Left lobe of liver (tissue), 2 donors: ENCODE measurements at places on chromosomes 11 and 22. TPM values are rescaled to one million over a fixed set of nuclear protein-coding genes. Genes with fewer than 3 reads are reported as not detected.

DNA sequence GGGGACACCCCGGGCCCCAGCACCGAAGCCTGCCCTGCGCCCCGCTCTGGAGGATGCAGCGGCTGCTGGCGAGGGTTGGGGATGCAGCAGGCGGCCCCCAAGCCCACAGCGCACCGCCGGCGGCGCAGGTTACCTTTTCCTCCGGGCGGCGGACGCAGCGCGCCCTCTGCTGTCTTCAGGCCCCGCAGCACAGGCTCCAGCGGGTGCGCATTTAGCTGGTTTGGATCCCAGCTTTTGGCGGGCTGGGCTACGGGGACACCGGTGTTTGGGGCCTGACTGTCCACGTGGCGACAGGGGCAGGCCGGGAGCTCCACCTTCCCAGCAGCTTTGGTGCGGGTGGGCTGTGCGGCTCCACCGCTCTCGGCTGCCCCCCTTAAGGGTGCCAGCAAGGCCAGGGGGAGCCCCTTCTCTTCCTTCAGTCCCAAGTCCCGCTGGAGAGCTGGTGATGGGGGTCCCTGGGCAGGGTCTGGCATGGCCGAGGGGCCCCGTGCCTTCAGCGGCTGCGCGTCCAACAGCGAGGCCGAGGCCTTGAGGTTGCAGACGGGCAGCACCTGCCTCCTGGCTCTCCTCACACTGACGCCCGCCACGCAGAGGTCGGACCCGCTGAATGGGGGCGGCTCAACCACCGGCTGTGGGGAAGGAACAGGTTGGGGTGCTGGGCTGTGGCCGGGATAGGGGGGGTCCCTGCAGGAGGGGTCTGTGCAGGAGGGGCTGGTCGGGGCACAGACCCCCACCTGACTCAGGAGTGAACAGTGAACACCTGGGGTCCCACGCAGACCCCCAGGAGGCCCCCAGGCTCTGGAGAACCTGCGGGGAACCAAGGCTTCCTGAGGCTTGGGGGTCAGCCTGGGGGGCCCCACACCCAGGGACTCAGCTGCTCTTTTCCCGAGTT is 18.0 kb upstream of the IL17REL start:
- DNase-seq = peak; percentile 73

DNA sequence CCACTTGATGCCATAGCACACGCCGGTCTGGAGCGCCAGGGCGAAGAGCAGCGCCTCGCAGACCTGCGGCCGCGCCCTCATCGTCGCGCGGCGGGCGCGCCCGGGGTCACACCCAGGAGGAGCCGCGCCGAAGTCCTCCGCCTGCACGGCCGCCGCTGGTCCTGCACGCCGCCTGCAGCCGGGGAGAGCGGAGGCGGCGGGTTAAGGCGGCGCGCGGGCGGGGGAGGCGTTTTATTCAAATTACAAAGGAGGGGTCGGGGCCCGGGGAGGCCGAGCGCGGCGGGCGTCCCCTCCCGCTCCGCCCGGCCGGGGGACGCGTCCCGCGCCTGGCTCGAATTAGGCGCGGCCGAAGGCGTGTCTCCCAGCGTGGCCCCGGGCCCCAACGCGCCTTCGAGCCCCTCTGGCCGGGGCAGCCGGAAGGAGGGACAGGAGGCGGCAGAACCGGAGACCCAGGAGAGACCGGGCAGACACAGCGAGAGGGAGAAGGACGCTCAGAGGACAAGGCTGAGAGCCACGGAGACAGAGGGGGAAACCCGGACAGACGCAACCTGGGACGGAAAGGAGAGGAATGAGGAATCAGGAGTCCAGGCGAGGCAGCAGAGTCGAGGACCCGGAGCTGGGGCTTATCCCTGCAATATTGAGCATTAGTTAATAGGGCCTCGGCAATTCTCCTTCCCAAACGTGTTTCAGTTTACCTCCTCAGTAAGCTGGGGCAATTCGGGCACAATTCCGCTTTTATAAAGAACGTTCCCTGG is at the start of gene WNT11:
TSS of gene WNT11 (minus strand) at position 176 of the 755 bp plus-strand sequence. CDS start at position 81, 95 bp downstream.
- DNase-seq = no peak

DNA sequence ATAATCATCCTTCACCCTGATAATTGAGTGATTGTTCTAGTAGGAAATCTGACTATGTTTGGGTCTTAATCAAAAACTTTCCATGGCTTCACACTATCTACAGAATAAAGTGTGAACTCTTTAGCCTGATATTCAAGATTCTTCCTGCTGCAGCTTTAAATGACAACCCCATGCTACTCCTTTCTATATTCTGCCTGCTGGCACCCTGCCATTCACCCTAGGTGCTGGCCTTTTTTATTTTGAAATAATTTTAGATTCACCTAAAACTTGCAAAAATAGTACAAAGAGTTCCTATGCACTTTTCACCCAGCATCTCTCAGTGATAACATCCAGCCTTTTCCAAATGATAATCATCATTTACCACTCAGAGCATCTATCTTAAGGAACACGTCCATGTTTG is 363.4 kb upstream of the NARS2 start:
- DNase-seq = no peak

- DNase-seq = no peak
Measured at GRCh38 chr11:92423115-92424034, 198.8 kb downstream of the FAT3 start.

DNA sequence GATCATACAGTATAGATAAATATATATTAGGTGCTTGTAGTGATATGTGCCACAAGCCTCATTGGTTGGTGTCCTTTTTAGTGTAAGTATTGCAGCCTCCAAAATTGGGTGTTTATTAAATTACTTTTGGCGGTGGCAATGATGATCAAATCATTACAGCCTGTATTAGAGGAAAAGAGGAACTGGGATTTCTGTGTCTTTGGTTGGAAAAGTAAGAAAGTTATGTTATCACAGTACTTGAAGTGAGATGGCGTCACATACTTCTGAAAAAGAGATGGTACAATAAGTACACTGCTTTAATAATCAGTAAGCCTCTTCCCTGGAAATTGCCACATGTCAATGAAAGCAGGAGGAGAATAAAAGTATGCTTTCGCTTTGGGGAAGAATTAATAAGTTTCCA is 523 bp upstream of the MPZL3 start:
- DNase-seq = no peak

- DNase-seq = no peak
Measured at GRCh38 chr11:76047766-76048165, 158.5 kb downstream of the WNT11 start.

DNA sequence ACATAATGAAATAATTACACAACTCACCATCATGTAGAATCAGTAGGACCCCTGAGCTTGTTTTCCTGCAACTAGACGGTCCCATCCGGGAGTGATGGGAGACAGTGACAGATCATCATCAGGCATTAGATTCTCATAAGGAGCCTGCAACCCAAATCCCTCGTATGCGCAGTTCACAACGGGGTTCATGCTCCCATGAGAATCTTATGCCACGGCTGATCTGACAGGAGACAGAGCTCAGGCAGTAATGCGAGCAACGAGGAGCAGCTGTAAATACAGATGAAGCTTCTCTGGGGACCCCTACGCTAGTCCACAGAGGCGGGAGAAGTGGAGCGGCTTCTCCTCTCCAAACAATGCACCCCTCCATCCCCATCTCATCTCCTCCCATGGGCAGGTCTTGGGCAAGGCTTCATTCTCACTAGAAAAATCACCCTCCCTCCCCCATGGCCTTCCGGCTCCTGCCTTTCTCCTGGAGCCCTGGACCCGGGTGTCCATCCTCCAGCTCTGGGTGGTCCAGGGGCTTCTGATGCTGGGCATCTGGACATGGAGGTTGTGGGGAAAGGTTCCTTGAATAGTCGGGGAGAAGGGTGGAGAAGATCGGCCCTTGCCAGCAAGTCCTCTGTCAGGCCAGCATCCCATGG is 16.2 kb upstream of the RAC2 start:
- no peak for DNase-seq

GRCh38 chr11:132357811-132358572 is 987.6 kb downstream of the NTM start:
- no peak for DNase-seq

DNA sequence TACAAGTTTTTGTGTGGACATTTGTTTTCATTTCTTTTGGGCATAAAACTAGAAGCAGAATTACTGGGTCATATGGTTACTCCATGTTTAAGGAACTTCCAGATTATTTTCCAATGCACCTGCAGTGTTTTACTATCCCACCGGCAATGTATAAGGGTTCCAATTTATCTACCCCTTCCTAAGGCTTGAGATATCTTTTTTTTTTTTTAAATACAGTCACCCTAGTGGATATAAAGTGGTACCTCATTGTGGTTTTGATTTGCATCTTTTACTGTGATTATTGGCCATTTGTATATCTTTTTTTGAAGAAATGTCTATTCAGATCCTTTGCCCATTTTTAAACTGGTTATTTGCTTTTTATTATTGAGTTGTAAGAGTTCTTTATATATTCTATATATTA is 34.6 kb upstream of the UCP3 start:
- DNase-seq = no peak

DNA sequence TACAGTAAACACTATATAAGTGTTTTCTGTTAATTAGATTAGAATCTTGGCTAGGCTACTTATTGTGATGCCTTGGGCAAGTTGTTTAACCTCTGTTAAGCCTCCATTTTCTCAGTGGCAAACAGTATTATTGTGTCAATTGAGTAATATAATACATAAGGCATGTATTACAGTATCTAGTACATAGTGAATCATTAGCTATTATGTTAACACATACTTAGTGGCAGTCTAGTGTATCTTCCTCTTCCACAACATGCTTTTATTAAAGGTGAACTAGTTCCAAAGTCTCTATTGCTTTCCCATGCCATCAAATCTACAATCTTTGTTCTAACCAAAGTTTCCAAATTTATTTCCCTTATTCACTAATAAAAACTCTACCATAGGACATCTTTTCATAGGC is 200.9 kb downstream of the SOX6 start:
- DNase-seq = no peak

DNA sequence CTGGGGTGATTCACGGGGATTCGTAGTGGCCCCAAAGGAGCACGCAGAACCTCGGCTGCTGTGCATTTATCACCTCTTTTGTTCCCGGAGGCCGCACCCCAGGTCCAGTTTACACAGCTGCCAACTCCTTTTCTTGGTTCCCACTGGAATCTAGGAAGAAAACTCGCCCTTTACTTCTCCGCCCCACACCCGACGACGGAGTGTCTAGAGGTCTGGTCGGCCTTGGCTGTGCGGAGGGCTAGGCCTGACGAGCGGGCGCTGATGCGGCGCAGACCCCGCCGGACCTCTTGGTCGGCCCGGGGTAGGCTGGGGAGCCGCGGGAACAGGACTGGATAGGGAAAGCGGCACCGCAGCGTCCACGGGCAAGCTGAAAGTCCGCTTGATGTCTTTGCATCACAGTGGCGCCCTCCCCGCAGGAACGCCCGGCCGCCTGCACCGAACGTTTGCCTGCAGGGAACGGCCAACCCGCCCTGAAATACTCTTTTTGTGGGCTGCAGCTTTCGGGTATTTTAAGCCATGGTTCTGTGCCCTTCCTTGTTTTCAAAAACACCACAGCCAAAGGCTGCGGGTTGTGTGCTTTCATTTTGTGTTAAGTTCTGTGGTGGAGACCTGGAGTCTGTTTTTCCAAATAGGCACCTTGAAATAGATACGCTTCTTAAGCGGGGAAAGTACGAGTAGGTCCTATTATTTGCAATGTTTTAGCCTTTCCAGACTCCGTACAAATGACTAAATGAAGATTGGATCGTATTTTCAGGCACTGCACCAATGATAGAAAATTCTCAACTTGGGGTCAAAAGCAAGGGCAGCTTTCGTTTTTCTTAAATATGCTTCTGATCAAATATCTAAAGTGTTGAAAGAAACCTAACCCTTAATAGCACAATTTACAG is 829 bp upstream of the ZBED5 start:
- peak; percentile 71 for DNase-seq

DNA sequence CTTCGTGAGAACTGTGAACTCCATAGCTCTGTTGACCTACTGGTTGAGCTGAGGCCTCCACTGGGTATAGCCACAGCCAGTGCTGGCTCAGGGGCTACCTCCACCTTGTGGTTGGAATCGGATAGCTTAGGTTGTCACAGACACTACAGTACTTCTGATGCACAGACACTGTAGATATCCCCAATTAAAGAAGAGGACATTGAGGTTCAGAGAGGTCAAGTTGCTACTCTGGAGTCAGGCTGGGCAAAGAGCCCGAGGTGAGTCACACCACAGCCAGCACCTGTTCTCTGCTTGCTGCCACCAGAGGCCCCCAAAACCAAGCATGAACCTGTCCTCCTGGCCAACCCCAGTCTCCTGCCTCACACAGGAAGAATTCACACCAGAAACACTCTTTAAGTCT is 5.4 kb downstream of the UFD1 start:
- DNase-seq = no peak

DNA sequence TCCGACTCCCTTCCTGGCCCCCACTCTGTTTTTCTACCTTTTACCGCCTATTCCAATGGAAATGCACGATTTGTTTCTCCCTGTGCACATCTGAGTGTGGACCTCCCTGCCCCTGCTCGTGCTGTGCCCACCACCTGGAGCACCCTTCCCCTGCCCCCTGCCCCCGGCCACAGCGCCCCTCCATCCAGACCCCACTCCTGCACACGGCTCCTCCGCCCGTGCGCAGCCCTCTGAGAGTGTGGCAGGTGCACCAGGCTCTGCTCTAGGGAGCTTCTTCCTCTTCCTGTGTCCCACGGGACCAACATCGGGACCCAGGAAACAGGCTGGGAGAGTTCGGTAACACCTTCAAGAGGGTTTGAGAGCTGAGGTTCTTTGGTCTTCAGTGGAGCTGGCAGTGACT is 62.9 kb downstream of the LRP5 start:
- no peak for DNase-seq

- no peak for DNase-seq
Measured at GRCh38 chr11:124740277-124740882, 638 bp downstream of the NRGN start.

DNA sequence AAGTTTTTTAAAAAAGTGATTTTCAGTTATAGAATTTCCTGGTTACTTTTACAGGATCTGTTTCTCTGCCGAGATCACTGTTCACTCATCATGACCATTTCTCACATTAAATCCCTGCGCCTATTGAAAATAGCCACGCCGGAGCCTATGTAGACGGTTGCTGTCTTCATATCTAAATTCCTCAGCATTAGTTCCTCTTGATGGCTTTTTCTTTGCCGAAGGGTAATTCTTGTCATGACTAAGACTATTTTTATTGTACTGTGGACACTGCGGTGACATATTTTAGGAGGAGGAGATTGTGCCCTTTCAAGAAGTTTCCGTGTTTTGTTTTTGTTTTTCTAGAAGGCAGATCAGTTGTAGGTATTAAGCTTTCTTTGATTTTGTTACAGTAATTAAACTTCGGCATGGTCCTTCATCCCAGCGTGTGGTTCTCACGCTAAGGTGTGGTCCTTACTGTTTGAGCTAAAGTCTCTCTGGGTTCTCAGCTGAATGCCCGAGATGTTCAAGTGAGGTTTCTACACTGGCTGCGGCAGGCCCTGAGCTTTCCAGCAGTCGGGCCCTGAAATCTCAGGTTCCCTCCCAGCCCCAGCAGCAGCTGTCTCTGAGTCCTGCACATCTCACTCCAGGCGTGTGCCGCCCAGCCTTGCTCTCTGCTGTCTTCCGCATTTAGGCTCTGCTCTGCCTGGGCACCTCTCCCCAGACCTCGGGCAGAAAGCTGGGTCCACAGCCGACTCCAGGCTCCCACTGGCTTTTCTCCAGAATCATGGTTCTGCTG is 1110.5 kb downstream of the TBC1D22A start:
- DNase-seq = no peak

Gene CBLIF
- not detected for total RNA-seq

Gene TMA7B
- total RNA-seq = not detected

Gene P2RY2
- 6.0 TPM for total RNA-seq

Gene OR51B4
- total RNA-seq = not detected

Gene OR5A2
- not detected for total RNA-seq

Gene FAM118A
- 26.0 TPM for total RNA-seq

Gene CLDN5
- 10.4 TPM for total RNA-seq
